ENCODE measurements at places on chromosomes 2 and 18.
A peak's percentile ranks its signal among the peaks of the same experiment; 100 is the strongest.

- DNase-seq, result peak; percentile 24
Measured at GRCh38 chr2:64203858-64204632, 59.8 kb upstream of the PELI1 start.

- DNase-seq, result no peak
Measured at GRCh38 chr2:99644419-99644787, 154.6 kb upstream of the REV1 start.

GRCh38 chr2:74493546-74493945 lies 5.9 kb downstream of the LBX2 start:
- no peak for DNase-seq

DNA sequence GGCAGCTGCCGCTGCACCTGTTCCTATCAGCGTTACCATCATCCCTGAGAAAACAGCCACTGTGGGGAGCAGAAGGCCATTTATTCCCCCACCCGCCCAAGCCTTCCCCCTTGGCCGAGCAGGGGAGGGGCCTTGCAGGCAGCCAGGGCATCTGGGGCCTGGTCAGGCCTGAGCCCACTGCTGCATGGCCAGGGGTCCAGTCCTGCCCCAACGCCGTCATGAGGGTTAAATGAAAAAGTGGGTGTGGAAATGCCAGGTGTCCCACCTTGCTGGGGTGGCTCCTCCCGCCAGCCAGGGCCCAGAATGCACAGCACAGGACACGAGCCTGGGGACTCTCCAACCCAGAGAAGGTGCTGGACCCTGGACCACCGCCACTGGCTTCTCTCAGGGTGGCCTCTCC lies 14.2 kb downstream of the ANO7 start:
- no peak for DNase-seq

- DNase-seq, result no peak
Measured at GRCh38 chr2:240372101-240372500, 63.4 kb upstream of the GPC1 start.

DNA sequence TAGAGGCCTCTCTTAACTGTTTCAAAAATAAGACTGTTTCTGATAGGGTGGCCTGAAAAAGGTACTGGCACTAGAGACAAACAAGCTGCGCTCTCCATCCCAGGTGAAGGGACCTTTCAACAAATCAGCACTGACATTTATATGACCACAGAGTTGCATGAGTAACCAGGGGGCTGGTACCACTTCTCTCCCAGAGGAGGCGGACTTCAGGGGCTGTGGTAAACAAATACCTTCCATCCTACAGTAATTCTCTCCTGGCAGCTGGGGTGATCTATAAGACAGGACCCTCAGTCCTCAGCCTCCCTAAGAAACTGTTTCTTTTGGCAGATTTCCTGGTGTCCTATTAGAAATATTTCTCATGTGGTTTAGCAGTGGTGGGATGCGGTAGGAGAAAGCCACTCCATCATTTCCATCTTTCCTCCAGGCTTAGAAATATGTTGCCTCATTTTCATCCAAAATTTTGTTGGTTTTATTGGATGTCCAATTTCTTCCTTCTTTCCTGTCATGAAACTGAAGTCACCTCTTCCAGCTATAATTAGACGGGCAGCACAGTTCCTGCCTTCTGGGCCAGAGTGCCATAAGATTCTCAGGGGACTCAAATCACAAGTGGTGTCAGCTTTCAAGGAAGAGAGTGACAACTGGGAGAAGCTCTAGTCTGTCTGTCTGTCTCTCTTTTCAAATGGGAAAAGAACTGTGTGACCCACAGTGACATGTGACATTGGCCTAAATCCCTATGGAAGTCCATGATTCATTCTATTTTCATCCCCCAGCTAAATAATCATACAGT lies 96.4 kb downstream of the CYRIA start:
- no peak for DNase-seq

GRCh38 chr2:206988884-206989283 lies 49.6 kb downstream of the CPO start:
- no peak for DNase-seq

GRCh38 chr2:128526455-128526976 lies 207.8 kb upstream of the HS6ST1 start:
- DNase-seq, result no peak
